ENCODE measurements at places on chromosomes 1 and 21. TPM values are rescaled to one million over a fixed set of nuclear protein-coding genes. Genes with fewer than 3 reads are reported as not detected.

The MAP10 gene
- total RNA-seq = 4.0 TPM

DNA sequence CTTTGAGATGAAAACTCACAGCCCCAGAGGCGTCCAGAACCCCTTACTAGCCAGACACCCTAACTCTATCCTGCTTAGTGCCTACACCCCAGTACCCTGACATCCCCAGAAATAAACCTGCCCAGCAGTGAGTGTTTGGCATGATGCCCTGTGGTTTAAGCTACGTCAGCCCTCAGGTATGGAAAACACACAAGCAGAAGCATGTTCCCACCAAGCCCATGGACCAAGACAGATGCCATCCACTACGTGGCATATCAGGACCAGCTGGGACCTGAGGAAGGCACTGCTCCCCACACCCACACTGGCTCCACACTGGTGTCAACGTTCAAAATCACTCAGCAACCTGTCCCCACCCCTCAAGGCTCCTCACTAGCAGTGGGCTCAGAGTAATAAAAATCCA, 116.4 kb downstream of the SYT2 start:
- DNase-seq = no peak

- no peak for DNase-seq
Observed at GRCh38 chr1:206114692-206115640, 2.2 kb downstream of the AVPR1B start.

GRCh38 chr1:64956010-64956640, 10.2 kb downstream of the JAK1 start:
- DNase-seq = no peak

GRCh38 chr1:224333309-224333926, 3.4 kb upstream of the NVL start:
- peak; percentile 66 for DNase-seq

DNA sequence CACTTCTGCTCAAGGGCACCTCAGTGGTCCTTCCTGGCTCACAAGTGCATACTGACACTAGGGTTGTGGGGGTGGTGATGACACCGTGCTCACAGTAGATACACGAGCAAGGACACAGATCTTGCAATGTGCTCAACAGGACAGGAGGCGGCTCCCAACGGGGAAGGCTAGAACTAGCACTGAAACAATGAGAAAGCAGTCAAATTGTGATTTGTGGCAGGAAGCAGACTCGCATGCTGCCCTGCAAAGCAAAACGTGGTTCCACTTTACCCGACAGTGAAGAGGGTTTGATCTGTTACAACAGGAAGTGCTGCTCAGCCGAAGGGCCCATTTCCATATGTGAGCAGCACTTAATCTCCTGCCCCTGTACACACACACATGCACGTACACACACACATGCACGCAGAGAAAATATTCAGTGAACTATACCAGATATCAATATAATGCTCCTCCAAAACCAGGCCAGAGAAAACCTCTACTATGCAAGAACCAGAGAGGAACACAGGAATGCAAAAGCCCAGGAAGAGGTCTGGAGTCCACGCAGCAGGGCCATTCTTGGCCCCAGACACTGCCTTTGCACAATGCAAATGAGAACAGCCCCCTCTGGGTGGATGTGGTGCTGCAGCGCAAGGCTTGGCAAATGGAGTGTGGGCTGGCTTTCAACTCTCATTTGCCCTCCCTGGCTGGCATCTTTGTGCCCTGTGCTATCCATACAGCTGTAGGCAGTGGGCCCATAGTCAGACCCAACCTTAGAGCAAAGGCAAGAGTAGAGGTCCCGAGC, 47.1 kb downstream of the KANK4 start:
- peak; percentile 77 for DNase-seq

DNA sequence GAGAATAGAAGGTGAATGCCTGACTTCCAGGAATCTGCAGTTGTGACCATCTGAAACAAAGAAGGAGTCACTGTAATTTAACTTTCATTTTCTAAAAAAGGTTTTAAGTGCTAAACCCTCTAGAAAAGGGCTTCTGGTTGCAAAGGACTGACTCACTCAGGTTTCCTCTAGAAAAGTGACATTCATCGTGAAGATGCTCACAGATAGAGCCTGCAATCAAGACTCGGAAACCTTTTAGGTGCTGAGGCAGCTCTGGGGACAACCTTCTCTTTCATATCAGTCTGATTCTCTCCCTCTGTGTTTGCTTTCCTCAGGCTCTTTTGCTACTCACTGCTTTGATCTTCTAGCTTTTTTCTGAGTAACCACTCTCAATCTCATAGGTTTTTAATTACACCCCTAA, 8.2 kb downstream of the BCL9 start:
- peak; percentile 13 for DNase-seq

- DNase-seq = peak; percentile 64
Observed at GRCh38 chr1:202807926-202808757, at the start of gene KDM5B. Gene KDM5B, minus strand, starts transcription at chr1:202808421. Its CDS starts 116 bp downstream, at chr1:202808305.

DNA sequence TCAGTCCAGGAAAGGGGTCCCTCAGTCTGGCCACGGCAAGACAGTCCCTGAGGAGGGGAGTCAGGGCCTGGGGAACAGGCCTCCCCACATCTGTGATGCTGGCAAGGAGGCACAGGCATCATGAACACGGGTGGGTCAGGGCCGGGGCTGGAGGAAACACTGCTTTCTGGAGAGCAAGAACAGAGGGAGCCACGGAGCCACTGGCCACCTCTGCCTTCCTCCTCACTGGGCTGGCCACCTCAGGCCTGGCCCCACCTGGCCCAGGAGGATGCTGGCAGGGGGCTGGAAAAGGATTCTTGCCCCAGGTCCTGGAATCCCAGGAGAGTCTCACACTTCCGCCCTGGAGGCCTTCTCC, 15.7 kb downstream of the BLACAT1 start:
- no peak for DNase-seq
